ENCODE measurements at places on chromosomes 2 and 18. TPM values are rescaled to one million over a fixed set of nuclear protein-coding genes. Genes with fewer than 3 reads are reported as not detected.

GRCh38 chr2:108604196-108604595 lies 69.9 kb downstream of the LIMS1 start:
- no peak for DNase-seq

DNA sequence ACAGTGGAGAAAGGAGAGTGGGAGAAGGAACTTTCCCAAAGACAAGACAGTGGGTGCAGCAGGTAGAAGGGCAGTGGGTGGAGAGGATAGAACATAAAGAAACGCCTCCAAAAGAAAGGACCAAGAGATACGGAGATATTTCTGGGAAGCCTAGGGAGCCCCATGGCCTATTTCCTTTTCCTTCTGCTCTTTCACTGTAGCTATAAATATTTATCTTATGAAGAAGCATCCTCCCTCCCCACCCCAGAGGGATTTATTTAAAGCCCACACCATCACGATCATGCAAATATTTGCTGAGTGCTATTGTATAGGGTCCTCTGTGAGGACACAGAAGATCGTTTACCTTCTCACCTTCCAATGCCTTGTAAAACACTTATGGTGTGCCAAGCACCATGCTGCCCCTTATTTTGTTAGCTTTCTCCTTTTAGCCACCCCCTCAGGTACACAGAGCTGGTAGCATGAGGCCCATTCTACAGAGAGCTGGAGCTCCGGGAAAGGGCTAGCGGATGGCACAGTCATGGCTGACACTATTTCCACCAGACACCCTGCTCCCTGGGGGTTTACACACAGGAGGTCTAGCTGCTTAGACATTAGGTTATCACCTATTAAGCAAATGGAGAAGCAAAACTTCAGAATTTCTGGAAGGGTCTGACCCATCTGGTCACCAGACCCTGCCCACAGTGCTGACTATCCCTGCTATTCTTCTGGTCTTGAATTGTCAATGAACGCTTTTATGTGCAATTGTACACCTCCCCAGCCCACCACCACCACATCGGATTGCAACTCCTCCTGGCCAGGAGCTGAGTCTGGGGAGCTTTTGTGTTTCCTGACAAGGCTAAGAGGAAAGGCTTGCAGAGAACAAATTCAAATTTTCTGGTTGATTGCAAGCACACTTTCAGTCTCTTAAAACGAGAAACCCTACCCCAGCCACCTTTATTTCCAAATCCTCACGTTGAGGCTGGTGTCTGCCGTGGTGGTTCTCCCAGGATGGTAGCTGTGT lies 91.8 kb upstream of the KLF7 start:
- H3K4me3 ChIP-seq, result no peak overlapping the region
- peaks cover 45% of the 10 kb centered on the region for H3K4me1 ChIP-seq
- H3K27me3 ChIP-seq, result no peaks in the 10 kb centered on the region
- H3K36me3 ChIP-seq, result no peaks in the 10 kb centered on the region
- peak overlapping the region; percentile 77 for H3K27ac ChIP-seq

The DYSF gene
- 48.2 TPM for total RNA-seq

The SLC23A3 gene
- total RNA-seq, result 0.58 TPM

The ASIC4 gene
- total RNA-seq, result not detected

Data from left ventricle myocardium inferior (tissue), 1 donor.